ENCODE measurements at places on chromosomes 3 and 15. TPM values are rescaled to one million over a fixed set of nuclear protein-coding genes. Genes with fewer than 3 reads are reported as not detected.
A peak's percentile ranks its signal among the peaks of the same experiment; 100 is the strongest.

CFAP91 gene
- 0.54 TPM for total RNA-seq

DYNLT2B gene
- 2.2 TPM for total RNA-seq

STOML1 gene
- total RNA-seq: 14.5 TPM

PCNP gene
- total RNA-seq: 20.7 TPM

ZPLD1 gene
- not detected for total RNA-seq

ANKUB1 gene
- total RNA-seq: not detected

TMEM42 gene
- 27.5 TPM for total RNA-seq

DOCK3 gene
- 1.3 TPM for total RNA-seq

SLCO3A1 gene
- total RNA-seq: 17.2 TPM

CSK gene
- 118 TPM for total RNA-seq

FAM81A gene
- total RNA-seq: 0.27 TPM

ITIH3 gene
- total RNA-seq: not detected

IL5RA gene
- 2.2 TPM for total RNA-seq

- no peak for DNase-seq
These were observed 61.0 kb downstream of the SCN5A start for GRCh38 chr3:38588371-38588971.

- DNase-seq: no peak
These were observed 635.5 kb downstream of the TBL1XR1 start for GRCh38 chr3:176561826-176562225.

DNA sequence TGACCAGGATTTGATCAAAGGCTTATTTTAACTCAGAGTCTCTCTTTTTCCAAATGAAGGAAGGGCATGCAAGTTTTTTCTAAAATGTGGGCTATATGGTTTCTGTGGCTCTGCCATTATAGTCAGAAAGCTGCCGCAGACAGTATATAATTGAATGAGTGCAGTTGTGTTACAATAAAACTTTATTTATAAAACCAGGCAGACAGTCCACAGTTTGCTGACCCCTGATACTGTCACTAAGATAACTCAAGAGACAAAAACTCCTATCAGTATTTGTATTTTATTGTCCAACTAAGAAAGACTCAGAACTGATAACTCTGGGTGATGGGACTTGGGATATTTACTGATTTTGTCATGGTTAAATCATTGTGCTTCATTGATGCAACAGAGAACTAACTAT is 4.9 kb downstream of the ALDH1A2 start:
- DNase-seq: no peak

- DNase-seq: no peak
These were observed 100.4 kb upstream of the TP63 start for GRCh38 chr3:189530822-189531221.

GRCh38 chr3:32411442-32411841 is 19.8 kb downstream of the CMTM7 start:
- DNase-seq: no peak

GRCh38 chr3:29280404-29281093 is at the start of gene RBMS3:
RBMS3 (plus strand) TSS chr3:29281071.
- peak; percentile 57 for DNase-seq

DNA sequence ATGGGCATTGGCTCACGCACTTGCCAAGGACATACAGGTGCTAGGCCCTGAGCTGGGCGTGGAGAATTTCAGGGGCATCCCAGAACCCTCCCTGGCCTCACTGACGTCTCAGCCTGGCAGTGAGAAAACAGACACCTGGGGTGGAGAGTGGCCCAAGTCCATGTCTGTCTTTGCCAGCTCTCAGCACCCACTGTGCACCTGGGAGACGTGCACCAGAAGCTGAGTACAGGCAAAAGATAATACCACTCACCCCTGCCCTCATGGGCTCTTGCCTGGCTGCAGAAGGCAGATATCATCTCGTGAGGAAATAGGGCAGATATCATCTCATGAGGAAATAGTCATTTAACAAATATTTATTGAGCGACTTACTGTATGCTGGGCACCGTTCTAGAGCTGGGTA is 8.0 kb downstream of the LOXL1 start:
- DNase-seq: no peak

GRCh38 chr3:77539677-77540076 is 499.8 kb downstream of the ROBO2 start:
- no peak for DNase-seq

DNA sequence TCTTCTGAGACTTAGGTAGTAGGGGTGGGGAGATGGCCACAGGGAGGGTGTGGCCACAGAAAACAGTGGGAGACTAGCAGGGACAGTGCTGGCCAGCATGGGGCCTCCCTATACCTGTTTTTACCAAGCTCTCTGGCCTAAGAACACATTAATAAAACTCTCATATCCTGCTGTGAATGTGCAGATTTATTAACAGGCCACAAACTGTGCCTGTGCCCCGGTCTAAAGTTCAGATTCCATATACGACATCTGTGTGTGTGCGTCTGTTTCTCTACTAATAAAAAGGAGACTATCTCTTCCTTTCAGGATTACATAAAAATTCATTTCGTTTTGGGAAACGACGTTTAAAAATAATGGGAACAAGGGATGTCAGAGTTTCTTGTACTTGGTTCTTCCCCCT is 92.8 kb upstream of the ADAMTS17 start:
- no peak for DNase-seq

GRCh38 chr3:109351231-109351630 is 13.9 kb upstream of the DPPA4 start:
- DNase-seq: no peak

DNA sequence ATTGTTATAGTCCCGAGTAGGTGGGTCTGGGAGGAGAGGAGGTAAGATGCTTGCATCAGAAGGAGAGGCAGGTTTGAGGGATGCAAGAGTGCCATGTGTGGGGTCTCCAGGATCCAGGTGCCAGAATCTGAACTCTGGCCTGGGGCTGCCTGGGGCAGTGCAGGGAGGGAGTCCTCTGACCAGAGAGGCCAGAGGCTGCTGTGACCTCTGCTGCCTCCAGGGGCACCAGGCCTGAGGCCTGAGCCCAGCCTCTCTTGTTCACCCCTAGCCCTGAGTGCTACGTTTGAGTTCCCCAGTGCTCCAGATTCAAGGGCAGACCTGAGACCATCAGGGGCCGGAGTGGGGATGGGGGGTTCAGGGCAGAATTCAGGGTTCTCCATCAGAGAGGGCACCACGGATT is 7.4 kb downstream of the SLC38A3 start:
- no peak for DNase-seq

DNA sequence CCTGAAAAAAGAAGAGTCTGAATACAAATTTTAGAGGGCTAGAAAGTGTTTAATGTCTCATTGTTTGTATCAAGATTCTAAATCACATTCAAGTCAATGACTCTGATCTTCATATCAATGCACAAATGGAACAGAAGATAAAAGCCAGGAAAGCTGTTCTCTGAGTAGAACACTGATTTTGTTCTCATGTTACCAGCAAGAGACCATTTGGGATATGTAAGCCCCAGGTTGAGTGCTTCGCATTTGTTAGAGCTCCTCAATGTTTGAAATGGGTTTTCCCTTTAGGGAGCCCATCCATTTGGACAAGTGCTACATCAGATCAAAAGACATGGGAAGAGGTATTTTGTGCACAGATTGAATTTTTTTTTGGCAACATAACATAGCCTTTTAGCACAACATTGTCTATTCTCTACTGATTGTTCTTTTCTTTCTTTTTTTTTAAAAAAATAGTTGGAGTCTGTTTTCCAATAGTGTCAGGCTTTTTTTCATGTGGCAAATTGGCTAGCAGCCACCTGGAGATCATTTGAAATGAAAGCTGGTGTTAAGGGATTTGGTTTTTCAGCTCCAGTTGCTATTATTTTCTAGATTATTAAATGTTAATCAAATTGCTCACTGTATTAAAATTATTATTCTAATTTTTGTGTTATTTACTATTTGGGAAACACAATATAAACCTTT is 74.5 kb upstream of the ZPLD1 start:
- DNase-seq: no peak

DNA sequence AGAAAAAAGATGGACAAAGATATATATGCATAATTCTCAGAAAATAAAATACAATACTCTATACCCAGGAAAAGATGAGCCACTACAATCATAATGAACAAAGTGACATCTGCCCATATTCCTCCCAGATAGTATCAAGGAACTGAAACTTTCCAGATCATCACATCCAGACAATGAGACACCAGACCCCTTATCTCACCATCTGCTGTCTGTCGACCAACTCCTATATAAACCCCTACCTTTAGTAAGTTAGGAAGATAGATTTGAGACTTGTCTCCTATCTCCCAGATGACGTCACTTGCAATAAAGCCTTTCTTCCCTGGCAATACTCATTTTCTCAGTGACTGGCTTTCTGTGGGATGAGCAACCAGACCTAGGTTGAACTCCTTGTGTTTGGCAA is 1071.6 kb downstream of the PLOD2 start:
- no peak for DNase-seq

- DNase-seq: no peak
These were observed 53.0 kb downstream of the CHSY1 start for GRCh38 chr15:101198800-101199199.

GRCh38 chr3:136817448-136817847 is 1.5 kb upstream of the SLC35G2 start:
- DNase-seq: no peak

DNA sequence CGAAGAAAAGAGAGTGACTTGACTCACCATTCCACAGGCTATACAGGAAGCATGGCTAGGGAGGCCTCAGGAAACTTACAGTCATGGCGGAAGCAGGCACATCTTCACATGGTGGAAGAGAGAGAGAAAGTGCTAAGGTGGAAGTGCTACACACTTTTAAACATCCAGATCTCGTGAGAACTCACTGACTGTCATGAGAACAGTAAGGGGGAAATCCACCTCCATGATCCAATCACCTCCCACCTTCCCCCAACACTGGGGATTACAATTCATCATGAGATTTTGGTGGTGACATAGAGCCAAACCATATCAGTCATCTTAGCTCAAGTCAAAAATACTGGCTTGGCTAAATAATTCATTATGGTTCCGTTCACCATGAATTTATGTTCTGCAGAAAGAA is 45.3 kb upstream of the NEDD4 start:
- DNase-seq: no peak

DNA sequence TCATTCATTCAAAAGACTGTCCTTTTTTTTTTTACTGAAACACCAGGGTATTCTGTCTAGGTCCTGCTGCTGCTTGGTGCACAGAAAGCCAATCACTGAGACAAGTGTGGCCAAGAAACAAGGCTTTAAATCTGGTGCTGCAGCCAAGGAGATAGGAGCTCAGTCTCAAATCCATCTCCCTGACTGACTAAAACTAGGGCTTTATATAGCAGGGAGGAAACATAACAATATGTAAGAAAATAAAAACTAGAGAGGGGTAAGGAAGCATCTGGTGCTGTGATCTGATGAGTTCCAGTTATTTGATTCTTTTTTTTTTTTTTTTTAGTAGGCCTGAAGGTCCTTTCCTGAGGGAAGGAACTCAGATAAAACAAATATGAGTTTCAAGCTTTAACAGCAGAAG is 139.8 kb downstream of the ATG7 start:
- DNase-seq: no peak

DNA sequence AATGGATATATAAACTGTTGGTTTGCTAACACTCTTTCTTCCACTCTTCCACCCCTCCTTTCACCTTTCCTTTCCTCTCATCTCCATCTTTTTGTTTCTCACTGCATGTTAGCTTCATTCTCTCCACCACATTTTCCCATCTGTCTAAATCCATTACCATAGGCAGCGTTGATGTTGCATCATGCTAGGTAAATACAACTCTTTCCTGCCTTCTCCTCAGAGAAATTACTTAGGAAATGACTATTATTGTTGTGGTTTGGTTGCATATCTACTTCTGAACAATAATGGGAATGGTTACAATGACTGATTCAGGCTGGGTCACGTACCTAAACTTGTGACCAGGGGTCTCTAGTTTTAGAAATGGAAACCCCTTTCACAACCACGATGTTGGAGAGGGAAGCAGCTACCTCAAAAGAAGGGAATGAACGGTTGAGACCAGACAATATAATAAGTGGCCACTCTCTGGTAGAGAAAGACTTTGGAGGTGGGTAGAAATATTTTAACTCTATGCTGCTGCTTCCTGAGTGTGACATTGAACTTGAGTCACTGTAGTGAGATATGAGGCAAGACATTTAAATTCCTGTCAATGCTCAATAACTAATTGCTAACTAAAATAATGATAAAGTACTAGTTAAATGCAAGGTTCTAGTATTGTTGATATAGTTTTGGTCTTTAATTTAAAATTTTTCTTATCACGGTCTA is 314.1 kb upstream of the TGFBR2 start:
- DNase-seq: no peak

DNA sequence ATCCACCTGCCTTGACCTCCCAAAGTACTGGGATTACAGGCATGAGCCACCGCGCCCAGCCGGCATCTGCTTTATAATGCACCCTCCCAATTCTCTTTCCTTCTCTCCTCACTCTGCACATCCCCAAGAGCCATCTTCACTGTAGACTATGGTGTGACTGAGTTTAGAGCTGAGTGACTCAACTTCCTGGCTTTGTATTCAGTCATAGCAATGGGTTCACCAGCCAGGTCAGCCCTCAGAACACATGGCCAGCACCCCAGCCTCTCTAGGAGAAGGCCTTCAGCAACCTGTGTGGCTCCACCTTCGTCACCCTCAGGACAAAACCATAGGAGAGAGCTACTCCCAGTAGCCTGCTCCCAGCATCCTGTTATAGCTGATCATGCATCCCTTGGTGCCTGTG is 33.0 kb downstream of the ARID3B start:
- no peak for DNase-seq

GRCh38 chr15:71218272-71218805 is 103.1 kb downstream of the THSD4 start:
- DNase-seq: no peak

- DNase-seq: no peak
These were observed 98.0 kb downstream of the TFDP2 start for GRCh38 chr3:142051351-142051750.

All from hematopoietic multipotent progenitor cell (in vitro differentiated cells).